GM04504 (cell line): ENCODE measurements at places on chromosomes 12 and 14.
A peak's percentile ranks its signal among the peaks of the same experiment; 100 is the strongest.

DNA sequence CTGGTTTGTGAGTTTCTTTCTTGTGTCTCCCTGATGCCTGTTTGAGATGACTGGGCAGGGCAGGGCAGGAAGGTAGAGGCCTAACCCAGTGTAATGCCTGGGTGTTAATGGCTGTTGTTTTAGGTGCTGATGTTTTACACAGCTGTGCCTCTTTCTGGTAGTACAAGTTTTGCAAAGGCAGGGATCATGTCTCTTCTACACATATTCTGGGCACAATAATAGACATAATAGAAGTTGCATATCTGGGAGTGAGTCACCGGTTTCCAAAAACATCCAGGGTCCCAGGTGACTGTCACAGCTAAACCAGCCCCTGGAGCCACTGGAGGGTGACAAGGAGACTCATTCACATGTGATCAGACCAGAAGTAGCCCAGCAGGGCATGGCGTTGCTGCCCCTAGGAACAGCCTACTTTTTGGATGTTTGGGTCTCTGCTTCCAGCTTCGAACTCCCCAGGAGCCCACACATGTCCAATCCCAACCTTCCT lies 18.1 kb downstream of the TPCN1 start:
- DNase-seq = no peak

DNA sequence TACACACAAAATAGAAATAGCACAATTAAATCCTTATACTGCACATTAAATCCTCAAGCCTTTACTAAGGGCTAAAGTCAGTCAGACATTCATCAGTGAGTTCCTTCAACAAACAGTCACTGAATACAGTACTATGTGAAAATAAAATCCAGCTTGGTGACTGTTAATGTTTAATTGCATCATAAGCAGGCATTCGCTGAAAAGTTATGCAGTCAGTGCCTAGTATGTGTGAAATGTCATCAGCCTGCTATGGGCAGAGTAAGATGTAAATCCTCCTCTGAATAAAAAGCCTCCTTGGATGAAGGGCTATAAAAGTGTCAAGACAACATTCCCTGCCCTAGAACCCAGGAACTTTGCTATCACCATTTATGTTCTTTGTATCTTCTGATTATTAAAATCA lies 116.4 kb downstream of the PRICKLE1 start:
- peak; percentile 36 for DNase-seq

DNA sequence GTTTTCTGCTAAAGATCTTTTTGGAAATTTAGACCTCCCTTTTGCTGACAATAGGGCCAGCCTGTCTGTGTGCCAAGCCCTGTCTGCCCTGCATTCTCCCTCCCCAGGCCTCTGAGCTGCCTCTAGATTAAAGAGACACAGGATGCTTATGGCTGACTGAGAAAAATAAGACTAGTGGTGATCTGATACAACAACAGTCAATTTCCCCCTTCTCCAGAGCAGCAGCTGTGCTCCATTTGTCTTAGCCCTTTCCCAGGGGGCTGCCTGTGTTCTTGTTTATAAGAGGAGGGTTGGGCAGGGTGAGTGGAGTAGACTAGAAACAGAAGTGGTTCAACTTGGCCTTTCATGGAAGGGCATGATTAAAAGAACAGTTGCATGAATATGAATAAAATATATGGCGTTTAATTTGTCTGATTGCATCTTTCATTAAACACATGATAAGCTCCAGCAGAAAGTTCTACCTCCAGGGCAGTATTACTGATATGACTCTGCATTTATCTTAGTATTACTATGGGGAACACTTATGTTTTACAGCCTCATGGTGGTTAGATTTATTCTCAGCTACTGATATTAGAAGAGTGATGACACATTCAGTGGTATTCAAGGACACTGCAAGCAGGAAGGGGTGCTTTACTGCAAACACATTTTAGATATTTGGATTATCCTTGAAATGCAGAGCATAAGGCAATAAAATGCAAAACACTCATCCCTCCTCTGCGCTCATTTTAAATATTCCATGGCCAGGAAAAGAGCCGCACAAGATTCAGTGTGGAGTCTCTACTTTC lies 150.2 kb upstream of the CLEC14A start:
- peak; percentile 69 for DNase-seq

- peak; percentile 7 for DNase-seq
Observed at GRCh38 chr12:80702889-80703805, 4.3 kb upstream of the MYF6 start.

DNA sequence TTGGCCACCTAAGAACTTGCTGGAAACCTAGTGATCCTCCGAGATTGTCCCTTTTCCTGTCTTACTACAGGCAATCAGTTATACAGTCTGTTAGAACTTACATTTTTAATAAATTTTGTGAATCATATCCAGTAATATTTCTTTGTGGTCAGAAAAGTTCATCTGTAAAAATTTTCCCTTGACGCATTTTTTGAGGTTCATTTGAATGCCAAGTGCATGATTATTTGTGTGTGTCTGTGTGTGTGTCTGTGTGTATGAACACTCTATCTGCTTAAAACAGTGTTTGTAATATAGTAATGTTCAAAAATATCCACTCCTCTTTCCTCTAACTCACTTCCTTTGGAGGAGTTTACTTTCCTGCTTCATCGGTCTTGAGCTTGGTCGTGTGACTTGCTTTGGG lies 468.7 kb upstream of the FLRT2 start:
- no peak for DNase-seq

- DNase-seq = no peak
Observed at GRCh38 chr12:34186492-34186891, 164.2 kb downstream of the ALG10 start.

DNA sequence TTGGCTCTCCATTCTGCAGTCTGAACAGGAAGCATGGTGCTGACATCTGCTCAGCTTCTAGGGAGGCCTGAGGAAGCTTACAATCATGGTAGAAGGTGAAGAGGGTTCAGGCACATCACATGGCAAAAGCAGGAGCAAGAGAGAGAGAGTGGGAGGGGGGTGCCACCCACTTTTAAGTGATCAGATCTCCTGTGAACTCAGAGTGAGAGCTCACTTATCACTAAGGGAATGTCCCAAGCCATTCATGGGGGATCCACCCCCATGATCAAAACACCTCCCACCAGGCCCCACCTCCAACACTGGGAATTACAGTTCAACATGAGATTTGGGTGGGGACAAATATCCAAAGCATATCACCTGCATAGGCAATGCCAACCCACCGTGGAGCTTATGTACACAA lies 9.8 kb upstream of the GNG2 start:
- no peak for DNase-seq

GRCh38 chr12:117498256-117498655 lies 136.8 kb upstream of the NOS1 start:
- DNase-seq = no peak

GRCh38 chr14:103316721-103317121 lies 17.3 kb upstream of the EIF5 start:
- DNase-seq = no peak

GRCh38 chr12:18897823-18898222 lies 159.9 kb downstream of the CAPZA3 start:
- DNase-seq = no peak

DNA sequence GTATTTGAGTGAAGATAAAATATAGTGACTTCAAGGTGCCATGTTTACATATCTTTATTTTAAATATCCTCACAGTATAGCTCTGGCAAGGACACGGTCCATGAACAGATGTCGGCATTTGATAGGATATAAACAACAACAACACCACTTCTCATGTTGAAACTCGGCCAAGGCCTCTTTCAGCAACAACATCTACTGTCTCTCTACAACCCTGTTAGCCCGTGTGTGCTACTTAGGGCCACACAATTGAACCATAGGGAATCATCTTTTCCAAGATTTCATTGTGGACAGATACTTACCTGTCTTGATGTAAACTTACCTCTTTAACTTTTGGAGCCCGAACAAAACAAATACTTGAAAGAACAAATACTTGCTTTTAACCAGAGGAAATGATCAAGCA lies 168.7 kb upstream of the SSTR1 start:
- DNase-seq = no peak

DNA sequence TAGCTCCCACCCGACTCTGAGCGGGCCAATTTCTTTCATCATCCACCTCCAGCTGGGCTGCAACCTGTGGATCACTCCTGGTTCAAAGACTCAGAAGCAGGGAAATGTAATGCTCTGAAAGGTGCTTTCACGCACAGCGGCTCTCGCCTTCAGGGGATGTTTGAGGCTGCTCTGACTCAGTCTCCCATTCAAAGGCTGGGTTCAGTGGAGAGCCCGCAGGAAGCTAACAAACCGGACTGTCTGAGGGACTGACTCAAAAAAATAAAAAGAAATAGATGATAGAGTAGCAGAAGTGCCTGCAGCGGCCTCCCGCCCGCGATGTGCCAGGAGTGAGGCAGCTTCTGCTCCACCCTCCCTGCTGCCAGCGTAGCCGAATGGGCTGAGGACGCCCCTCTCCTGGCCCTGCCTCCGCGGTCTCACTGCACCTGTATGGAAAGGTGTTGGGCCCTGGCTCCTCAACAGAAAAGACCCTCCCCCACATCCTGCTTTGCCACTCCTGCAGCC lies 98.0 kb downstream of the GCH1 start:
- DNase-seq = no peak

DNA sequence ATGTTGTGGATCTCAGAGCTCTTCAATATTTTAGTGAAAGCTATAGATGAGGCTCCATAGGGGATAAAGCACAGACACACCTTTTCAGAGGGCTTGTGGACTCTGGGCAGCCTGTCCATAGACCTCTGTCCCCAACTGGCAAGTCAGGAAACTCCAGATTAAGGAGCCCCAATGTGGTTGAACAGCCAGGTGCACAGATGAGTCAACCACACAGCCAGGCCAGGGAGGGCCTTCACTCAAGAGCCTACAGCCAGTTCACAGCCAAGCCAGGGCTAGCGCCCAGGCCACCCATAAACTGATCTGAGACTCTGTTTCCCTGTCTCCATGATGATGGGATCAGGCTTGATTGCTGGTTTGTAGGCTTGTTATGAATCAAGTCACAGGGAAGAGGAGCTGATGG lies 1.0 kb upstream of the BDKRB2 start:
- DNase-seq = no peak

DNA sequence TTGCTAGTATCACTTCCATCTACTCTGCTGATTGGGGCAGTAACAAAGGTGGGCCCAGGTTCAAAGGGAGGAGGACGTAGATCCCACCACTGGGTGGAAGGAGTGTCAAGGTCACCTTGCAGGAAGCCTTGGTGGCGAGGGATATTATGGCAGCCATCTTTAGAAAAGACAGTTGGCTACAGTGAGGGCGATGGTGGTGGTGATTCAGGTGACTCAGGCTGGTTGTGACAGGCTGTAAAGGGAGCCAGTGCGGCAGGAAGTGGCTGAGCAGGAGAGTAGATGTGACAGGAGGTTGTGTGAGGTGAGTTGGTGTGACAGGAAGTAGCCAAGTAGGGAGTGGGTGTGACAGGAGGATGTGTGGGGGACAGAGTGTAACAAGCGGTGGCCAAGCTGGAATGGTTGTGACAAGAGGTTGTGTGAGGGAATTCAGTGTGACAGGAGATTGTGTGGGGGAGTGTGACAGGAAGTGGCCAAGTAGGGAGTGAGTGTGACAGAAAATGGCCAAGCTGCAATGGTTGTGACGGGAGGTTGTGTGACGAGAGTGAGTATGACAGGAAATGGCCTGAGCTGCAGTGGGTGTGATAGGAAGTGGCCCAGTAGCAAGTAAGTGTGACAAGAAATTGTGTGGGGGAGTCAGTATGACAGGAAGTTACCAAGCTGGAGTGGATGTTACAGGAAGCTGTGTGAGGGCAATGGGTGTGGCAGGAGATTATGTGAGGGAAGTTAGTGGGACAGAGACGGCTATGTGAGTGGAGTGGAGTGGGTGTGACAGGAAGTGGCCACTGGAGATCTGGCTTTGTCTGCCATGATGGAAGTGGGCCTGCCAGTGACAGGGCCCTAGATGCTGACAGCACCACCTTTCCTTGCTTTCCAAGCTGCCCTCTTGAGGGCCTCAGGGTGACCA lies 136.5 kb upstream of the MYL2 start:
- no peak for DNase-seq

GRCh38 chr14:48751293-48751692 lies 834.9 kb downstream of the RPS29 start:
- no peak for DNase-seq

- peak; percentile 90 for DNase-seq
Observed at GRCh38 chr12:124422570-124423523, 128.0 kb downstream of the RFLNA start.

- no peak for DNase-seq
Observed at GRCh38 chr12:43776498-43776897, 17.7 kb downstream of the IRAK4 start.

DNA sequence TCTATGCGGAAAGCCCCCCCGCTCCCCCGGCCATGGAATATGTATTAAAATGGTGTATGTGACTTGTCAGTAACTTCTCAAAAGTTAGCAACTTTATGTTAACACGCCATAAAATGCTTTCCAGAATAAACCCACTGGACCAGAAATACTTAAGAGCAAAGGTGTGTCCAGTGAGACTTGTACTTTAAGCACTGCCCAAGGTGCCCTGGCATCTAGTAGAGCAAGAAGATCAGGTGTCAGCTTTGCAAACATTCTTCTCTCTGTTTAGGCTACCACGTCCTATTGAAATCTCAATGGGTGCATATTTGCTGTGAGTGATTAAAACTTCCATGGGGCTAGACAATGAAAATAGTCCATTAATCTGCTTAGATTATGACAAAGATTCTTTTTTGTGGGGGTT lies 201.2 kb downstream of the ESR2 start:
- no peak for DNase-seq

- DNase-seq = no peak
Observed at GRCh38 chr12:68980476-68981212, 47.7 kb upstream of the CPM start.

DNA sequence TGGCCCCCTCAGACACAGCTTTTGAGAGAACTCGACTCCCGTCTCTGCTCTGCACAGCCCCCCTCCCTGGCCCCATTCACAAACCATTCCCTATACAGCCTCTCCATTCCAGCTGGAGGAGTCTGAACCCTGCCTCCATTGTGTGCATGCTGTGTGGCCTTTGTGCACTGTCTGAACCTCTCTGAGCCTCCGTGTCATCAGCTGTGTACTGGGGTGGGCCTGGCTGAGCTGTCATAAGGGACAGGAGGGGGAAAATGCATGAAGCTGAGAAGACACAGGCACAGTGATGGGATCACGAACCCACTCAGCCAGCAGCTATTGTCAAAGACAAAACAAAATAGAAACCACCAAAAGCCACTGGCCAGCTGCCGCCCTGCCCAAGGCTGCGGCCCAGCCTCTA lies 130.8 kb downstream of the RFLNA start:
- DNase-seq = no peak

GRCh38 chr12:24902511-24903328 lies 46.2 kb downstream of the BCAT1 start:
- DNase-seq = no peak

DNA sequence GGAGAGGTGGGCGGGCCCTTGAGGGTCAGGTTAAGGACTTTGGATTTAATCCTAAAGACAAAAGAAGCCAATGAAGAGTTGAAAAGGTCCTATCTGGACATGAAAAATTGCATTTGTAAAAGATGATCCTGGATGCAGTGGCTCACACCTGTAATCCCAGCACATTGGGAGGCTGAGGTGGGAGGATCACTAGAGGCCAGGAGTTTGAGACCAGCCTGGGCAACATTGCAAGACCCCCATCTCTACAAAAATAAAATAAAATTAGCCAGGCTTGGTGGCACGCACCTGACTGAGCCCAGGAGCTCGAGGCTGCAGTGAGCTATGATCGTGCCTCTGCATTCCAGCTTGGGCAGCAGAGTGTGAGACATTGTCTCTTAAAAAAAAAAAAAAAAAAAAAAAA lies 2.4 kb upstream of the SLC41A2 start:
- DNase-seq = no peak

GRCh38 chr12:73867147-73867546 lies 670.5 kb upstream of the ATXN7L3B start:
- no peak for DNase-seq
